ENCODE measurements at places on chromosomes 2 and 18.

GRCh38 chr2:75483878-75484277 lies 76.9 kb downstream of the EVA1A start:
- DNase-seq, result no peak

- no peak for DNase-seq
Observed at GRCh38 chr2:20317197-20317596, 33.4 kb downstream of the PUM2 start.

GRCh38 chr18:50119296-50119695 lies 75.7 kb downstream of the MYO5B start:
- DNase-seq, result no peak

GRCh38 chr2:85302121-85302520 lies 25.7 kb downstream of the TGOLN2 start:
- DNase-seq, result no peak

DNA sequence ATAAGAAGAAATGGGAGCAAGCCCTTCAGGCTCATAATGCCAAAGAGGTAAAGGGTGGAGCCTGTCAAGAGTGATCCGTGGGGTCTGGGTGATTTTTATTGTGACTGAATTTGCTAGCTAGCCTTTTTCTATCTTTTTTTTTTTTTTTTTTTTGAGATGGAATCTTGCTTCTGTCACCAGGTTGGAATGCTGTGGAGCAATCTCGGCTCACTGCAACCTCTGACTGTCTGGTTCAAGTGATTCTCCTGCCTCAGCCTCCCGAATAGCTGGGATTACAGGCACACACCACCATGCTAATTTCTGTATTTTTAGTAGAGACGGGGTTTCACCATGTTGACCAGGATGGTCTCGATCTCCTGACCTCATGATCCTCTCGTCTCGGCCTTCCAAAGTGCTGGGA lies 29.1 kb downstream of the DRC1 start:
- no peak for DNase-seq

- DNase-seq, result no peak
Observed at GRCh38 chr2:128169497-128169896, 78.5 kb downstream of the UGGT1 start.

DNA sequence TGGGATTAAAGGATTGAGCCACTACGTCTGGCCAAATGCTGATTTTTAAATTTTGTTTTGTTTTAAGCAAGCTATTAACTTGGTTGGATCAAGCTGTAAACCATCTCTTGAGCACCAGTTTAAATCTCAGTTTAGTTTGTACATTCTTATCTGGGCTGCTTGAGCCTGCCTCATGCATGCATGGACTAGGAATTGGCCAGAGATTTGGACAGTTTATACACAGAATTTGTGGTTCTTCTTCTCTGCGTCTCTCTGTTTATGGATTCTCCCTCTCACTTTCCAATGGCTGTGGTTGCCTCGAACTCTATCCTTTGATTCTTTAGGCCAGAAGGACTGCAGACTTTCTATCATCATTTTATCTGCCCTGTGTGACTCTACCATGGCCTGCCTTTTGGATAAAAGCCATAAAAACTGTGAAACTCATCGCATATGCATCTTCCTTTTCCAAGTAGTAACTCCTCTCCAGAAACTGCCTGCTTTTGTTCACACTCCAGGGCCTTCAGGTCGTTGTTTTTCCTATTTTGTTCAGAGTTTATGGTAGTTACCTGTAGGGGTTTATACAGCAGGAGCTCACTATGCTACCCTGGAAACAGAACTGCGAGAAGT lies 32.5 kb upstream of the PLB1 start:
- DNase-seq, result no peak

GRCh38 chr2:180130403-180130802 lies 123.3 kb upstream of the CWC22 start:
- DNase-seq, result no peak

GRCh38 chr2:53576166-53576565 lies 191.4 kb upstream of the CHAC2 start:
- DNase-seq, result no peak

DNA sequence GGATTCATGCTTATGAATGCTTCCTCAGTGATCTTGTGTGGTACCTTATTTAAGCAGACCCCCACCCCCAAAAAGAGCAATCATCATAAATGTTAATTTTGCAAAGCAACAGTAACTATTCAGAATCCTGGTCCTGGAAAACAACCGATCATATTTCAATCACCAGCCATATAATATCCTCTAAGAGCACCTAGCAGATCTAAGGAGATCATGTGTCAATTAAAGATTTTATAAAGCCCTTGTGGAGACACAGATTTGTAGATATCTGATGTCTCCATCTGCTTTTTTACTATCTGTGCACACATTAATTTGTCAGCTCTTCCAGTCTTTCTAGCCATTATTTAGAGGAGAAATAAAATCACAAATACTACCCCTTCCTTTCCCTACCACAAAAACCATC lies 423.7 kb downstream of the TGIF1 start:
- no peak for DNase-seq

GRCh38 chr18:58843688-58844035 lies 21.0 kb upstream of the ZNF532 start:
- DNase-seq, result no peak

- DNase-seq, result no peak
Observed at GRCh38 chr18:41461114-41461513, 493.9 kb upstream of the PIK3C3 start.

DNA sequence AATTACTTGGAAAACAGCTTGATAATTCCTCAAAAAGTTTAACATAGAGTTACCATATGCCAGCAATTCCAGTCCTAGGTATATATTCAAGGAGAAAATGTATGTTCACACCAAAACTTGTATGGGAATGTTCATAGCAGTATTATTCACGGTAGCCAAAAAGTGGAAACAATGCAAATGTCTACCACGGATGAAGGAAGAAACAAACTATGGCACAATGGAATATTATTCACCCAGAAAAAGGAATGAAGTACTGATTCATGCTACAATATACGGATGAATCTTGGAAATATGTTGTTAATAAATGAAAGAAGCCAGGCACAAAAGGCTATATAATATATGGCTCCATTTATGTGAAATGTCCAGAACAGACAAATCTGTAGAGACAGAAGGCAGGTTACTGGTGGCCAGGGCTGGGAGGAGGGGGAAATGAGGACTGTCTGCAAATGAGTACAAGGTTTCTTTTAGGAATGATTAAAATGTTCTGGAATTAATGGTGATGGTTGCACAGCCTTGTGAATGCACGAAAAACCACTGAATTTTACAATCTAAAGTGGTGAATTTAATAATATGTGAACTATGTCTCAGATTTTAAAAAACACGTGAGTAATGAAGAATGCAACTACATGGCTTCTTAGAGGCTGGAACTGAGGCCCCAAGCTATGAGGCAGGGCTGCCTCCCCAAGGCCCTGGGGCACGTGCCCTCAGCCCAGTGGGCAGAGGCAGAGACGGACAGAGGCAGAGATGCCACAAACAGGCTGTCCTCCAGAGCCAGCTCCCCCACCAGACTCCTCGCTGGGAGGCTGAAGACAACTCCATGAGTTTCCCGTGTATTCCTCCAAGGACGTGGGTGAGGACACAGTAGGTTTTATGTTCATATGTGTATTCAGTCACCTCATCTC lies 5.0 kb downstream of the LIMS2 start:
- no peak for DNase-seq

Data from Kasumi-1 (cell line).